ENCODE measurements at places on chromosomes 7 and 10.

DNA sequence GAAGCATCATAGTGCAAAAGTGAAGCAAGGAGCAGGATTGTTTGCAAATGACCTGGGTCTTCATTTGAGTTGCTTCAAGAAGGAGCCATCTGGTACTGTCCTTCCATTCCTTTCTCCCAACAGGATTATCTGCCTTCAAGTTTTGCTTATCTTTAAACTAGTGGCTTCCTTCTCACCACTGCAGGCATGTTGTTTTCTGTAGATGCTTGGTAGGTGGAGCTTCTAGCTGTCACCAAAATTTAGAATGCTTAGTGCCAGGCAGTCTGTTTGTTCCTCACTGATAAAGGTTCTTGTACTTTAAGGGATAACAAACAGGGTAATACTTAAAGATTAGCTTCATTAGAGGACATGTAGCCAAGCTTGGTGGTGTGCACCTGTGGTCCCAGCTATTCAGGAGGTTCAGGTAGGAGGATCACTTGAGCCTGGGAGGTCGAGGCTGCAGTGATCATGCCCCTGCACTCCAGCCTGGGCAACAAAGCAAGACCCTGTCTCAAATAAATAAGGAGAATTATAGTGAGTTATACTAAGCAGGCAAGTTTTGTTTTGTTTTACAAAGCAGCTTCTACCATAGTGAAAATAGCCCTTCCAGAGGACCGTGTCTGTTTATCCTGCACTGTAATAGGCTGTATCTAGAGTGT lies 5.7 kb downstream of the ARL5B start:
- no peak for DNase-seq

GRCh38 chr10:72274730-72275350 lies 1.1 kb downstream of the DDIT4 start:
- no peak for DNase-seq

DNA sequence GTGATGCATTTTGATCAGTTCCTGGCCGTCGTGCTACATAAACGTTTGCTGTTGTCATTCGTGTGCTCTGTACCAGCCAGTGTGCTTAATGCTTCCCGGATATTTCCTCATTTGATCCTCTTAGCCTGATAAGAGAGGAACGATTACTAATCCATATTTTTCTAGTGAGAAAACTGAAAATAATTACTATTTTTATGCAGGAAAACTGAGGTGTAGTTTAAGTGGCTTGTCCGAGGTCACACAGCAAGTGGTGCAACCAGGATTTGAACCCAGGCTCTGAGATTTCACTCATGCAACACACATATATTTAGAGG lies 650 bp upstream of the SORBS1 start:
- DNase-seq: no peak

- no peak for DNase-seq
These were observed 38.6 kb upstream of the MXI1 start for GRCh38 chr10:110168601-110169481.

DNA sequence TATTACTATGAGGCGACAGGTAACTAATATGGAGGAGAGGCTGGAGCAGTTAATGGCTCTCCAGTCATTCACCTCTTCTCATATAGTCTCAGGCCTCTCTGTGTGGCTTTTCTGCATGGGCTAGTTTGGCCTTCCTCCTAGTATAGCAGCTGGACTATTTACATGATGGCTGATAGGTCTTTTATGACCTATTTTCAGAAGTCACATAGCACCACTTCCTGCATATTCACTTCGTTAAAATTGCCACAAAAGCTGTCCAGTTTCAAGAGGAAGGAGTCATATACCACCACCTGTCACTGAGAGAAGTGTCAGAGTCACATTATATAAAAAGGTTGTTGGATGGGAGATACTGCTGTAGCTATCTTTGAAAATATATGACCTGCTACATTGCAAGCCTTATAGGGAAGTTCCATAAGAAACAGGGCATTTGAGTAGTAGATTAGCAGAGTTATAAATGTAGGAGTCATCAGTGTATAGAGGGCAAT lies 8.0 kb upstream of the DMTF1 start:
- DNase-seq: no peak

DNA sequence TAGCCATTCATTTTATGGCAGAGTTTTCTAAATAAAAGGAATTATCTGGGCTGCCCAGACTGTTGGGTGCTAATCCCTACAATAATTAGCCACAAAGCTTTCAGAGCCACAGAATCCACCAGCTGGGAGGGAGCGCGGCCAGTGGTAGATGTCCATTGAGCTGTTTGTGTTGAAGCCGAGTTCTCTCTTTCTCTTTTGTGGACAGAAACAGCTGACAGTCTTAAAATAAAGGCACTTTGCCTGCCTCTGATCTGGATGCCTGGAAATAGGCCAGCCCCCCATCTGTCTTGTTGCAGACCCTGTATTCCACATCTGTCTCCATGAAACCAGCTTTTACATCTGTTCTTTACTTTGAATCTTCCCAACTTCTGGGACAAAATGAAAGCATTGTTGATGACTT lies 66.1 kb downstream of the MTPN start:
- DNase-seq: no peak

GRCh38 chr7:101121991-101122932 lies 4.6 kb upstream of the SERPINE1 start:
- peak; percentile 99 for DNase-seq

DNA sequence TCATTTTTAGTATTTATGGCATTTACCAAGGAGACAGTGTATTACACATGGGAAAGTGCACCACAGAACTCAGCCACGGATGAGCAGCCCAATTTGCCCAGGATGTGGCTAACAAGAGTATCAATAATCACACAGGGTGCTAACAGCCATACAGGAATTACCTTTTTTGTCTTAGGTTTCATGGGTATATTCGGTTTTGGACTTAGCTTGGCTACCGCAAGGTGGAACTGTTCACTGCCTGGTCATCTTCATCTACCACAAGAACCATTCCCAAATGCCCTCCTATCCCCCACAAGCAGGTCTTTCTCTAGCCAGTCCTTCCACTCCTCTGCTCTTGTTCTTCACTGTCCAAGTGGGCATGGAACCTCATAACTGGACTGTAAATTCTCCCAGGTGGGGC lies 6.0 kb downstream of the PDLIM1 start:
- no peak for DNase-seq

DNA sequence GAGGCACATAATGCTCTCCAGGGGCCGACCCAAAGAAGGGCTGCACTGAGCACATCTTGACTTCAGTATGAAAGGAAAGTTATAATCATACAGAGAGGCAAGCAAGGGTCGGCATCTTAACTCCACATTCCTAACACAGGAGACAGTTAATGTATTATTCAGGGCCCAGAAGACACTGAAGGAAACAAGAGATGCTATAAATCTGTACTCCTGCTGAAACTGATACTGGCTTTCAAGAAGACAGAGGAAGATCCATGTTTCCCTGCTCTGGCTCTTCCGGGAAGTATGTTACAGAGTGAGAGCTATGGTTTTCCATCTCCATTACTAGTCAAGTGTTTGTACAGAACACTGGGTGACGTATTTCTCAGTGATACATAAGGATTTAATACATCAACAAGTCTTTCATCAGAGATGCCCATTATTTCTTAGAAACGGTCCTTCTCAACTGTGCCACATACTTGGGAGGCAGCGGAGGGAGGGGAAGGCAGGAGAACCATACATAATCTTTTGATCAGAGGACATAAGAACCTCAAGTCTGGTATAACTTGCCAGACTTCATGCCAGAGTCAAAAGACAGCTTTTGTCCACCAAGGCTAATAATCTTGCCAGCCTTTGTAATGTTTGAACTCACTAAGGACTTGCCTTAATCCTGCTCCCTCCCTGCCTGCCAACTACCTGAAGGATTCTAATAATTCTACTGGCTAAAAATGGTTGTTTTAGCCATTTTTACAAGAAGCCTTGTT lies 58.1 kb downstream of the ENO4 start:
- no peak for DNase-seq

DNA sequence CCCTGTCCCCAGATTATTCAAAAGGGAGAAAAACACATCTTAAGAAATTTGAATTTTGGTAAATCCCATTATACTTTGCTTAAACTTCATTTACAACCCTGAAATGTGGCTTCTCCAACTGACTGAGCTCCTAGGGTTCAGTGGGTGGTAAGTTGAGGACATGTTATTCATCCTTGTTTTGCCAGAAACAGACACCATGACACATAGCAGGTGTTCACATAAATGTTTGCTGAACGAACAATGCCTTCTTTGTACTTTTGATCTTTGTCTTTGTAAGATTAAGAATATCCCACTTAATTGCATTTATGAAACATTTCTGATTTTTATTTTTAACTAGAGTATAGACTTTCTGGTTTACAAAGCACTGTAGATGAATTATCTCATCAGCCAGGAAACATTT lies 209.7 kb downstream of the GPAM start:
- DNase-seq: no peak

Data from RCC 7860 (cell line).